CD4-positive, alpha-beta T cell treated with Interleukin-10 for 1 hour (primary cell): ENCODE measurements at places on chromosomes 3 and 15.

- DNase-seq = no peak
These were observed 51.0 kb upstream of the TJP1 start for GRCh38 chr15:29873264-29873663.

DNA sequence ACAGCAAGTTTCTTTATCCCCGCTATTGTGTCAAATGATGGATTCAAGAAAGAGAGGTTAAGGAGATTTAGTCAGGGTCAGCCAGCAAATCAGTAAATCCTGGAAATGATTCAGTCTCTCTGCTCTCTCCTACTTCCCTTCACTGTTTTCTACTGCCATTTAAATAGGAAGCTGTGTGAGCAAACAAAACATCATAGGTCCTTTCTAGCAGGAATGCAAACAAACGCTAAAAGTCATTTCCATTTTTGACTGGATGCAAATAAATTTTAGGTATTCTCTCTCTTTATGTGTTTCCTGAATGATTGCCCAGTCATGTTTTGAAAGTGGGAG is 299.4 kb upstream of the RORA start:
- DNase-seq = no peak

DNA sequence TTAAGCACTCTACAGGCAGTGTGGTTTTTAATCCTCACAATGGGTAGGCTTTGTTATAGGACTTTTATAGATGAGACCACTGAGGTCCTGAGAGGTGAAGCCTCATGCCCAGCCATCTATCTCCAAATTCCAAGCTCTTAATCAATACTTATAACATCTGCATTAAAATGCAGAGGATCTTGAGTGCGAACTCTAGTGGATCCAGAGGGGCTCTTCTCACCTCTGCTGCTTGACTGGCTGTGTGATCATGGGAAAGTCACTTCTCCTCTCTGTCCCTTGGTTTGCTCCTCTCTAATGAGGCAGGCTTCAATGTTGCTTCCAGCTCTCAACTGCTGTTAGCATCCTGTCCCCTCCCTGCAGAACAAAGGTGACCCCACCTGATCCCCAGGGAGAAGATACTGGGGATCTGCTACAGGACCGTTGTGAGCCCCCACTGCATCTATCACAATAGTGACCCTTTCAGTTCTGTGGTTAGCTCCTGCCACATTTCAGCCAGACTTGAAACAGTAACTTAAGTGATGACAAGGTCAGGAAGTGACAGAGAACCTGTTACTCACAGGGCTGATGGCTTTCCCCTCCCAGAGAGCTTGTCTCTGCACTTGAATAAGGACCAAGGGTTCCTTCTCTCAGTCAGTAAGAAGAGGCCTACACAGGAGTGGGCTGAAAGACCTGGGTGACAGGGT is 1.3 kb downstream of the SLC27A2 start:
- no peak for DNase-seq

- no peak for DNase-seq
These were observed 563.8 kb downstream of the PYDC2 start for GRCh38 chr3:192024751-192025150.

DNA sequence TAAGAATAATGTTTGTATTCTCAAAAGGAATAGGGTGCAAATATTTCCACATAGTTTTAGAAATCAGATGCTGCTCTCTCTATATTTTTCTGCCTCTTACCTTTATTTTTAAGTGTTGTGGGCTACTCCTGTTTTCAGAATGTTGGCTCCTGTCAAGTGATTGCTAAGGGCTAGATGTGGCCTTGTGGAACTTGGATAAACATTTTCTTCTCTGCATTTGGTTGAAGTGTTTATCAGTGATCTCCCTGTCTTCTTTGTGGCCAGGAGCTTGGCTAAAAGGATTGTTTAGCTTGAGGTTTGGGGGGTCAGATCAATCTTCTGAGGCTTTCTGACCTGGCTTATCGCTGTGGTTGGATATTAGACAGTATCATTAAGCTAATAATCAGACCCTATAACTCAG is 112.6 kb downstream of the TCF12 start:
- DNase-seq = no peak

DNA sequence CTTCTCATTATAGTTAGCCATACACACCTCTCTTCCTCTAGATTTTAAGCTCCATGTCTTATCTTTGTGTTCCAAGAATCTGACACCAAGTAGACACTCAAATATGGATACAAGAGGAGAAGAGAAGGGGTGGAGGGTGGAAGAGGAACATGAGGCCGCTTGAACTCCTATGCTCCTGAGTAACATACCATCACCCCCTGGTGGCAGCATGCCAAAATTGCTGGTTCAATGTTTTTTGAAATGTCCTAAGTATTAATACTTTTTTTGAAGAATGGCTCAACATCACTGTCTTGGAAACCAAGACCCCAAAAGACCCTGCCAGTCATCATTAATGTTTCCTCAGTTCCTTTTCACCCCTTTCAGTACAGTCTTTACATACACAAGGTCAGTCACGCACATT is 71.8 kb upstream of the HACD2 start:
- DNase-seq = no peak

DNA sequence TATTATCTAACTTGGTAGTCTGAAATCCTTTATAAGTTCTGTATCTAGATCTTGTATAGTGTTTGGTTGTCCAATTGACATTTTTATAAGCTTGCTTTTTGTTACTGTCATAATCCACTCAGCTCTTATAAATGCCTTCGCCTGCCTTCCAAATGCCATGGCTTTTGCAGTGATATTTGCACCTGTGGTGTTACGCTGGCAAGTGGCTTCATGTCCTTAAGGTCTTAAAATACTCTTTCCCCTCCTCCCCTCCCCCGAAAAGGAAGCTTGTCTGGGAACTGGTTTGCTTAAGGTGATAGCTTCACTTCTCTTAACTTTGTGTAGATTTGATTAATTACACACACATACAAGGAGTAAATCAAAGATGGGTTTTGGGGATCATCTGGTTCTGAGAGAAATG is 62.0 kb downstream of the ABHD2 start:
- no peak for DNase-seq
